Activated T-cell treated with anti-CD3 and anti-CD28 coated beads, Interleukin-2, amount 50 U/mL, for 24 hours (primary cell): ENCODE measurements at places on chromosomes 1 and 21.

DNA sequence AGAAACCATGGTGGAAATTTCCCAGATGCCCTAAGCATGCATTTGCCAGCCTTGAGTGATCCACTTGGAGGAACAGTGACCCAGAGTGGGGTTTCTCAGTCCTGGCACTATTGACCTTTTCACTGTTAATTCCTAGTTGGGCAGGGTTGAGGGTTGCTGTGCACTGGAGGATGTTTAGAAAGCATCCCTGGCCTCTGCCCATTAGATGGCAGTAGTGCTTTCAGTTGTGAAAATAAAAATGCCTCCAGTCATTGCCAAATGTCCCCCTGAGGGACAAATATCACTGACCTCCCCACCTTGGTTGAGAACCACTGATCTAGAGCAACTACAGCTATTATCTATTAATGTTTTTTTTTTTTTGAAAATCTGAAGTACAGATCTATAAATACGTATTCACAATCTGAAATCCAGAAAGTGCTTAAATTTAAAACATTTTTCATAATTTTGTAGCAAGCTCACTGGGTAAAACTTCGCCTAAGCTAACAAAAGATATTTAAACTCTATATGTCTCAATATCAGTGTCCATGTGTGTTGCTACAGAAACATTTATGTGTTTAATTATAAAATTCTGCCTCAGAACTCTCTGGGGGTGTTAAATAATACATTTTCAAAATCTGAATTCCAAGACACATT, 27.3 kb downstream of the F3 start:
- no peak for DNase-seq

- no peak for DNase-seq
These were observed 164.9 kb upstream of the COA6 start for GRCh38 chr1:234208351-234208750.

DNA sequence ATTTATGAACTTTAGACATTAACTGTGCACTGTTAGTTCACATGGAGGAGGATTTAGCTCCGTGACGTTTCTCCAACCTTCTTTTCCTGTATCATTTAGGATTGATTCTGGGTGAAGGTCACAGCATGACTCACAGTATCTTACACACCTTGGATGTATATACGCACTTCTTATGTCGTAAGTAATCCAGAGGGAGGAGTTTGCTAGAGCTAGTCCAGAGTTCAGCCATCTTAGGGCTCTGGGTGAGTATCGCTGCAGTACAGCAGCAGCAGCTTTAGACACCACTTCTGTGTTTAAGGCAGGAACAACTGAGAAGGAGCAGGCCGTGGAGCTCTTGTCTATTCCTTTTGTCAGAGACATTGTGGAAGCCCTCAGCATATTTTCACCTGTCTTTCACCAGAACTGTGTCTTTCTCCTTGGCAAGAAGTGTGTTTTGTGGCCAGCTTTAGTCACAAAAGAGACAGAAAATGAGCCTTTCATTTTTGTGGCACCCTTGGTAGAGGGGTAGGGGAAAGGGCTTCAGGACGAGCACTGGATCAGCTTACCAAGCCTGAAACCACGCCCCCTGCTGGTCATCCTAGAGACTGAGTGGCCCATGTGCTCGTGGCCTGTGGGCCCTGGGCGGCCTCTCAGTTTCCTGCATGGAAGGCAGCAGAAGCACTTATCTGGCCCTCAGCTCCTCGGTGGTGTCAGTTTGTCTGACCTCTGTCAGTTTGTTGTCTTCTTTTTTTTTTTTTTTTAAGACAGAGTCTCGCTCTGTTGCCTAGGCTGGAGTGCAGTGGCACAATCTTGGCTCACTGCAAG, 64.0 kb downstream of the ADARB1 start:
- DNase-seq, result peak; percentile 78

DNA sequence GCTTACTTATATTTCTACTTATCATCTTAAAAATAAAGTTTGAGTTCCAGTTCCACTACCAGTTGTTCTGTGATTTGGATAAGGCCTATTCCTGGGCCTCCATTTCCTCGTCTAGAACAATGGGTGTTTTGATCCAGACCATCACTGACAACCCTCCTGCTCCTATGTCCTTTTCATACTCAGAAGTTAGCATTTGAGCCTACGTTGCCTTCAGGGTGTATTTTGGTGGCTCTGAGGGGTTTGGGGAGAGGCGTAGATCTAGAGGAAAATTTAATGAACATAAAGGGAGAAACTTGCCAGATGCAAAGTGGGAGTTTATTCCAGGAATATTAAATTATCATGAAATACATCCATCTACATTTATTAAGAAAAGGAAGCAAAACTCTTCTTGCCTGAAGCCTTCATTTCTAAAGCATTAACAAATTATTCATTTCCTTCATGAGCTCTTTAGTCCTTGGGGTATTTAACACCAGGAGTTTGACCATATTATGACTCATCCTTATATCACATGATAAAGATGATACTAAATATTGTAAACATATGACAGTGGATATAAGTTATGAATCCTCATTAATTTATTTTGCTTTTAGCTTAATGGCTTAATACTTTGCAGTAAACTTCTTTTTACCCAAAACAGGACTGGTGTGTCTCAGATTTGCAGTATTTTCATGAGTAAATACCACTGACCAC, 47.2 kb upstream of the SYT14 start:
- no peak for DNase-seq

DNA sequence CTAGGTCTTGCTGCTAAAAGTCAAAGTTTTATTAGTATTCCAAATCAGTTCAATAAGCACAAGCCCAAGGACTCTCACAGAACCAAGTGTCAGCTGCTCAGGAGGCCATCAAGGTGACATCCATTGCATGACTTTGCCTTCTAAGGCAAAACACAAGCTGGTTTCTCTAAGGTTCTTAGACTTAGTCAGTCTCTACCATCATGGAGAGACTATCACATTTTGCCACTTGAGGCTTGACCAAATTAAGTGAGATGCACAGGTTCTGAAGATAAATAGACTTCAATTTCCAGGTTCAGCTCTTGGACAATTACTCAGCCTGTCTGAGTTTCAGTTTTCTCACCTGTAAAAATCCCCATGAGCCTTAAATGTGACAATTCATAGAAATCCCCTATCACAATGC, 29.0 kb downstream of the TRIT1 start:
- DNase-seq, result no peak

DNA sequence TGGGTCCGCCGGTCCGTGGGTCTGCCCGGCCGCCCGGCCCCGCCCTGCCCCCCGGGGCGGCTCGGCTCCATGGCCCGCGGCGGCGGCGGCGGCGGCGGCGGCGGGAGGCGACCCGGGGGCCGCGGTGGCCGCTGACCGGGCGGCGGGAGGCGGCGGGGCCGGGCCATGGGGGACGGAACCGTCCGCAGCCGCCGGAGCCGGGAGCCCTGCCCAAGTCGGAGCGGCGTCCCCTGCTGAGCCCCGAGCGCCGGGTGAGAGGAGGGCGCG, 184 bp downstream of the B4GALT2 start:
- no peak for DNase-seq

- DNase-seq, result no peak
These were observed 172.5 kb downstream of the URB2 start for GRCh38 chr1:229798558-229798957.

DNA sequence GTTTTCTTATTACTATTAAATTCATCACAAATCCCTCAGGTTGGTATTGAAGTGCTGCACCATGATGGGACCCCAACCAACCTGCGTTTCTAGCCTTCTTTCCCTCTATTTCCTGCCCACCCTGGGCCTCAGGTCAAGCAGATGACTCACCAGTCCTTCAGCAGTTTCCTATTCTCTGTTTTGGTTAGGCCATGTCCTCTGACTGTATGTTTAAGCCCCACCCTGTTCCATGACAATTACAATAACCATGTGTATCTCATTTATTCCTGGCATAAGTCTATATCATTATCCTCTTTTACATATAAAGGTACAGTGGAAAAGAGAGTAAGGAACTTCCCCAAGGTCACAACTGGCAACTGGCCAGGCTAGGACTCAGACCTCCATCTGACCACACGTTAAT, 5.3 kb upstream of the FAM78B start:
- no peak for DNase-seq

- DNase-seq, result no peak
These were observed 2.5 kb downstream of the TGFBR3 start for GRCh38 chr1:91883470-91883869.

GRCh38 chr1:186978596-186979556, 150.1 kb downstream of the PLA2G4A start:
- DNase-seq, result no peak

- peak; percentile 22 for DNase-seq
These were observed 2.0 kb downstream of the COL24A1 start for GRCh38 chr1:86154571-86155050.

DNA sequence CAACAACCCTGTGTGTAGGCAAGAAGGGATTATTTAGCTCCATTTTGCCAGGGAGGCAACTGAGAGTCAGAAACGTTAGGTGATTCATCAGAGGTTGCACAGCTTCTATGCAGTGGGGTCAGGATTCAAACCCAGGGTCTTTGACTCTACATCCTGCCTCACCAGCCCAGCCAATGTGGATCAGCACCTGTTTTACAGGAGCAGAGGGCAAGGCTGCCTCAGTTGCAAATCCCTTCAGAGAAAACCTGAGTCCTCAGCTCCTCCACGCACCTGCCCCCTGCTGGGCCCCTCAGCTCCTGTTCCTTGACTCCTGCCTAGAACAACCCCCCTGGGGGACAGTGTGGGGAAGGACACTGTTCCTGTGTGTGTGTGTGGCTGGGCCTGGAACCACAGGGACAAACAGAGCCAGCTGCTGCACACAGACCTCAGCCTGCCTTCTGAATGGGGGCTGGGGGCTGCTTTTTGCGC, 61.6 kb downstream of the LRRN2 start:
- DNase-seq, result no peak

DNA sequence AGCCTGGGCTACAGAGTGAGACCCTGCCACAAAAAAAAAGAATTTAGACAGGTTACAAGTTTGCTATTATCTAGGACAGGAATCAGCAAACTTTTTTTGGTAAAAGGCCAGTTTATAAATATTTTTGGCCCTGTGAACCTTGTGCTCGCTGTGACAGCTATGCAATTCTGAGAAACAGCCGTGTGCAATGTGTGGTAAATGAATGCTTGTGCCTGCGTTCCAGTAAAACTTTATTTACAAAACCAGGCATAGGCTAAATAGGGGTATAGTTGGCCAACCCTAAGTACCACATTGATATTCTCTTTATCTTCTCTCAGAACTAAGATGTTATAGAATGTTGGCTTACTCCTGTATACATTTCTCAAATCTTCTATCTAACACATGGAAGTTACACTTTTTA, 24.3 kb downstream of the FBXO28 start:
- DNase-seq, result no peak

DNA sequence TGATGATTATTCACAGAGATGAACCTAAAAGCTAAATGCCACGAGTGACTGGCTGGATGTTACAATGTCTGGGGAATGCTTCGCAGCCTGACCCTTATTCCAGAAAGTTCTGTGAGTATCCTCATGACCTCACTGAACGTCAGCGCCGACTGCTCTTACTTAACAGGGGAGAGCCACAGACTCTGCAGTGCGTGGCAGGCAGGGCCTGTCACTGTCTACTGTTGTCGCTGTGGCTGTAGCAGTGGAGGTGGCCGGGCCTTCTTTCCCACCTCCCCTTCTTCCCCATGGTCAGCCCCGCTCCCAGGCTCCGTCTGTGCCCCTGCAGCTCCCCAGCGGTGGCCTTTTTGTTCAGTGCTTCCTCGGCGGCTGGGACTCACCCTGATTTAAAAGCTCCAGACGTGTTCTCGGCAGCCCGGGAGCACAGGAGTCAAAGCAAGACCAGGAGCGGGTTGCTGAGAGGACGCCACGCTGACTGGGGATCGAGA, 52.2 kb upstream of the TARBP1 start:
- no peak for DNase-seq

DNA sequence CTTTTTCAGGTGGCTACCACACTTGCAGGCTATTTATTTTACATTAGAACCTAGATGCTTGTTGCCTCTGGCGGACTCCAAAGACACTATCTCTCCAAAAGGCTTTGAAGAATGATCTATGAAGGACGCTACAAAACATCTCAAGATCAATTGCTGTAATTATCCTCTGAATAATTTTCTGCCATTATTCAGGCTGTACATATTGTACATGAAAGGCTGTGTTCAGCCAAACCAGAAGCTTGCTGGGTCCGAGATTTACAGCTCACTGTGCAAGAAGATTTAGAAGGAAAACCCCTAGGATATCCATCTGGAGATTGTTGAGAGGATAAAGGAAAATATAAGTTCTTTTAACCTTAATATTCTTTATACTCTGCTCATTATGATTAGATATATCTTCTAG, 523.6 kb upstream of the PLXNA2 start:
- DNase-seq, result no peak

DNA sequence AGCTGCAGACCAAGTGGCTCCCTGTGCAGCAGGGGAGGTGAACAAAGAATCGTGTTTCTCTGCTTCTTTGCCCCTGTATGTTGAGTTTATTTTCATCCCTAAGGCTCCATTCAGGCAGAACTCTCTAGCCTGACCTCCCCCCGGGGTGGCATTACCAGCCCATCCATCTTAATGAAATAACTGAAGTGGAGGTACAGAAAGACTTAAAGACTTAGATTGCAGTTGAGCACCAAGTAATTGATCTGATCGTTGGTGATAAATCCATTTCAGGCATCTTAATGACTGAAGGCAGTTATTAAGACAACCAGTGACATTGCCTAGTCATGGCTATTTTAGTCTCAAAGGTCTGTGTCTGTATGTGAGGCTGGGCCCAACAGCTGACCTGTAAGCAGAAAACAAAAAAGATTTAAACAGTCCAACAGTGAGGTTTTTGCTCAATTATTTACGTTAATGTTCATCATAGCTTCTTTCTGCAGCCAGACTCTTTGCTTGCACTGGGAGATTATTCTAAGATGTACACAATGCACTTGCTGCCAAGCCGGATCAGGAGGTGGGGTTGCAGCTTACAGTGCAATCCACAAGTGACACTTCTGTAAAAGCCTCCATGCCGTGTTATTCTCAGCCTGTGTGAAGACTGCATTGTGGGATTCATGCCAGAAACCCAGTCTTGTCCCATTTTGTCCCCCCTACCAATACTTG, 363.0 kb upstream of the DUSP10 start:
- no peak for DNase-seq

- DNase-seq, result no peak
These were observed 13.5 kb upstream of the SPATA1 start for GRCh38 chr1:84492726-84493125.

DNA sequence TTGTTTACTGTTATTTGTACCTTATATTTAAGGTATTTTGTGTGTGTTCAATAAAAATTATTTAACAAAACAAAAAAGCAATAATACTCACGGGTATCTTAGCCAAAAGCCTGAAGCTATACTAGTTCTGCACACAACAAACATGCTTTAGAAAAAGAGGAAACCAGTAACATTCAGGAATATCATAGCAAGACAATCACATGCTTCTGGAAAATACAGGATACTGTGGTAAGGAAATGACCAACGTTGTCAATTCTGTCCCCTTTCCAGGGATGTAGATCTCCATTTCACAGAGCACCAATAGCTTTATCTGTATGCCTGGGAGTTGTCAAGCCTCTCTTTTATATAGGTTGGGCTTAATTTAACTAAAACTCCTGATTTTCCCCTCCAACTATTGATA, 288.4 kb downstream of the SMYD3 start:
- no peak for DNase-seq

DNA sequence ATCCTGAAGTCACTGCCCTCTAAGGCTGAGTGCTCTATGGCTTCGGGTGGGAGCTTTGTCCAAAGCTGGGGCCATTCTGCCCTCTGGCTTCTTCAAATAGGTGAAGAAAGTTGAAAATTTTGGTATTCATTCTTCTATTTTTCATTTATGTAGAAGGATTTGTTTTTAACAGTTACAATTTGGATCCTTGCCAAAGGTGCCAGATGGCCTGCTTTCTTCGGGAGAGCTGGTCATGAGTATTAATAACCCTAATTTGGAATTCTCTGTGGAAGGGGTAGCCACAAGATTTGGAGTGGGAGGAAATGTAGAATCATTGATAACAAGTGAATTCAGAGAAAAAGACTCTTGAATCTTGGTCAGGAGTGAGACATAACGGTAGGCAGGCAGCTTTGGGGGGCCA, 370.4 kb upstream of the ST6GALNAC5 start:
- no peak for DNase-seq
